ENCODE measurements at places on chromosomes 5 and 9.

- peak; percentile 13 for DNase-seq
Observed at GRCh38 chr5:7763621-7764072, 87.3 kb downstream of the CFAP90 start.

DNA sequence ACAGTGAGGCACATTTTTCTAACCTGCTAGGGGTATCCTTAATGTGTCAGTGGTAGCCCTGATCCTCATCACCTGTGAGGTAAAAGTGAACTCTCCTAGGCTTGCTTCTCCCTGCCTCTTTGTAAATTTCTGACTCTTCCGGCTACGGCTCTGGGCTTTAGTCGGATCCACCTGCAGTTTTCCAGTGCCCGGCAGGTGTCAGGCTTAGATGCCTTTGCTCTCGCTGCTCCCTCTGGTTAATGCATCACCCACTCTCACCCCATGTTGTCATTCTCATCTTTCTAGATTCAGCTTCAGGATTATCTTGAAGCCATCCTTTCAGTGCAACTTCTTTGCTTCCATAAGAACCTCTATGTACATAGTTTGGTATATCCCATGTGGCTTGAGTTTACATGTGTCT is 3.6 kb downstream of the CEP78 start:
- no peak for DNase-seq

DNA sequence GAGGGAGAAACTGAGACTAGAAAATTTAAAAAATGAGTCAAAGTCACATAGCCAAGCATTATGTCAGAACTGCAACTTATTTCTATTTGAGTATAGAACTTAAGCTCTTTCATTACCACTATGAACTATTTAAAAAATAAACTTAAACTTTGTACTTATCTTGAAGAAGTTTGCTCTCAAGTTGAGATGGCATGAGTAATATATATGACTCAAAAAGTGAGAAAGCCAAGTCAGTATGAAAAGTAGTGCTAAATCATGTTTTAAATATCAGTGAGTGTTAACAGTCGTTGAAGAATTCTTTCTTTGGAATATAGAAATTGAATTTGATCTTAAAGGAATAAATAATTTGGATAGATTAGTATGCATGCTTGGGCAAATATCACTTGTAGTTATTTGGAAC is 36.3 kb upstream of the CDH10 start:
- DNase-seq = no peak

DNA sequence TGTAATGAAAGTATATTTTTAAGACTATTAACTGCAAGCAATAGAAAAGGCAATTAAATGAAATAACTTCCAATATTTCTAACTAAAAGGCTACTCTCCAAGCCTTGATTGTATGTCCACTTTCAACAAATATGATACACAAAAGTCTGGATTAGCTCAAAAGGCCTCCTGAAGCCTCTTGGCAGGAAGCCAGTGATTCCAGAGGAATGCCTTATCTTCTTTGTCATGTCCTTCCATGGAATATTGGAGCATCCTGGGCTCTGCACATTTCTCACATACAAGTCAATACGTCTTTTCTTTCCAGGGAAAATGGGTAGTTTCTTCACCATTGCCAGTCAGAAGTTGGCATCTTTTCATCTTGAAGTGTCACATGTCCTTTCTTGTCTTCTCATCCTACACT is 357.8 kb downstream of the KDM4C start:
- DNase-seq = no peak

GRCh38 chr5:14183187-14183939 is 40.2 kb downstream of the TRIO start:
- DNase-seq = no peak

DNA sequence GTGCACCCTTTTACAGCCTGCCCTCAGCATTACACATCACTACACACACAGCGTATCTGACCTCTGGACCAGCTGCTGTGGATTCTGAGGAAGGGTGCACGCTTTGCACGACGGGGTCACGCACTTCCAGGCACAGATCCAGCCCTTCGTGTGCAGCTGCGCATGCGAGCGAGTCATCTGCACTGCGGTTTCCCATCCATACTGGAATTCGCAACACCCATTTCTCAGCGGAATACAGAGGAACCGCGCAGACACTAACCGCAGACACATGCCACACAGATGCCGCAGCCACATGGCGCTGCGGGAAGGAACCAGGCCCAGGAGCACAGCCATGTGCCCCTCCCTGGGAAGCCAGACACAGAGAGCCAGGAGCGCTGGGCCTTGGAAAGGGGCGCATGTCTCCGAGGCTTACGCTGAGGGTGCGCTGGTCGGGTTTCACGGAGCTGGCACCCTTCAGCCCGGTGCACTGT is 43.5 kb downstream of the PNPLA7 start:
- DNase-seq = no peak

GRCh38 chr9:69018737-69019136 is 4.8 kb upstream of the PRKACG start:
- DNase-seq = no peak

GRCh38 chr5:84718377-84718776 is 333.7 kb upstream of the EDIL3 start:
- no peak for DNase-seq

GRCh38 chr5:135457424-135458071 is 5.4 kb upstream of the TIFAB start:
- DNase-seq = no peak

GRCh38 chr5:28265877-28266276 is 1227.5 kb upstream of the CDH9 start:
- DNase-seq = no peak

DNA sequence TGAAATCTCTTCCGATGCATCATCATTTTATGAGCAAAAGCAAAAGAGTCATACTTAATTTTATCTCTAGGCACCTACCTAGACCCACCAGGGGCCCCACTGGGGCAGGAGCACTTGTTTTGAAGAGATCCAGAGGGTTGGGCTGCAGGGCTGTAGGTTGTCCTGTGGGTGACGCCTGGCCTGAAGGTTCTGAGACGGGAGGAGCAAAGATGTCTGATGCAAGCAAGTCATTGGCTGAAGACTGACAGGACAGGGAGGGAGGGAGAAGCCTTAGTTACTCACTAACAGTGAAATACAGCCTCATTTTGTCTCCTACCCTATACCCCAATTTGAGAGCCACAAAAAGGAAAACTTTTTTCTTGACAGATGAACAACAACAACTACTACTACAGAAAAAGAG is 17.1 kb upstream of the C9 start:
- DNase-seq = no peak

GRCh38 chr9:19456996-19457692 is 48.3 kb downstream of the ACER2 start:
- DNase-seq = peak; percentile 55

DNA sequence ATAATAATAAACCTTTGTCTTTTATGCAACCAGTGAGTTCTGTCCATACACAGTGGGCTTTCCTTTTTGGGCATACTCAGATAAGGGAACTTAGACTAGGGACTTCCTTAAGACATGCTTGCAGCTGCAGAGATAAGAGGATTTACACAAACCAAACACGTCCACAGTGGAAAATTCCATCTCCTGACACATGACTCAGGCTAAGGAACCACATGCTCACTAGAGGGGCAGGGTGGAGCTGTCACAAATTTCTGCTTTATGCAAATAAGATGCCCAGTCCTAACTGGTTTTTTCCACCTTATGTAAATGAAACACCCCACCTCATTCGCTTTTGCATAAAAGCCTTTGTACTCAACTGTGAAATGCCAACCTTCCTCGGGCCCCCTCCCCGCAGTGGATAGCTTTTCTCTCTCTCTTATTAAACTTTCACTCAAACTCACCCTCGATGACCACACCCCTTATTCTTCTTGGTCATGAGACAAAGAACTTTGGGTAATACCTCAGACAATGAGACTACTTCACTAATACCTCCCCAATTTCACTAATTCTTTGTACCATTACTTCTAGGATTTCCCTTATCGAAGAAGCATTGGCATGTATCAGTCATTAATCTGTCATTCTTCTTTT is 170.3 kb upstream of the FTMT start:
- no peak for DNase-seq

GRCh38 chr5:142770650-142771609 is 753 bp downstream of the ARHGAP26 start:
- DNase-seq = peak; percentile 42

DNA sequence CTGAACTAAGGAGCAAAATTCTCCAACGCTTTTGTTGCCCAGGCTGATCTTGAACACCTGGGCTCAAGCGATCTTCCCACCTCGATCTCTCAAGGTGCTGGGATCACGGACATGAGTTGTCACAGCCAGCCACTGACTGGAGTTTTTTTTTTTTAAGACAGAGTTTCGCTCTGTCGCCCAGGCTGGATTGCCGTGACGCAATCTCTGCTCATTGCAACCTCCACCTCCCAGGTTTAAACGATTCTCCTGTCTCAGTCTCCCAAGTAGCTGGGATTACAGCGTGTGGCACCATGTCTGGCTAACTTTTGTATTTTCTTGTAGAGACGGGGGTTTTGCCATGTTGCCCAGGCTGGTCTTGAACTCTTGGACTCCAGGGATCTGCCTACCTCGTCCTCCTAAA is 58.2 kb downstream of the EHMT1 start:
- no peak for DNase-seq

- DNase-seq = no peak
Observed at GRCh38 chr5:76365561-76365960, 37.5 kb upstream of the IQGAP2 start.

GRCh38 chr9:20022410-20022809 is 233.6 kb upstream of the SLC24A2 start:
- DNase-seq = no peak

DNA sequence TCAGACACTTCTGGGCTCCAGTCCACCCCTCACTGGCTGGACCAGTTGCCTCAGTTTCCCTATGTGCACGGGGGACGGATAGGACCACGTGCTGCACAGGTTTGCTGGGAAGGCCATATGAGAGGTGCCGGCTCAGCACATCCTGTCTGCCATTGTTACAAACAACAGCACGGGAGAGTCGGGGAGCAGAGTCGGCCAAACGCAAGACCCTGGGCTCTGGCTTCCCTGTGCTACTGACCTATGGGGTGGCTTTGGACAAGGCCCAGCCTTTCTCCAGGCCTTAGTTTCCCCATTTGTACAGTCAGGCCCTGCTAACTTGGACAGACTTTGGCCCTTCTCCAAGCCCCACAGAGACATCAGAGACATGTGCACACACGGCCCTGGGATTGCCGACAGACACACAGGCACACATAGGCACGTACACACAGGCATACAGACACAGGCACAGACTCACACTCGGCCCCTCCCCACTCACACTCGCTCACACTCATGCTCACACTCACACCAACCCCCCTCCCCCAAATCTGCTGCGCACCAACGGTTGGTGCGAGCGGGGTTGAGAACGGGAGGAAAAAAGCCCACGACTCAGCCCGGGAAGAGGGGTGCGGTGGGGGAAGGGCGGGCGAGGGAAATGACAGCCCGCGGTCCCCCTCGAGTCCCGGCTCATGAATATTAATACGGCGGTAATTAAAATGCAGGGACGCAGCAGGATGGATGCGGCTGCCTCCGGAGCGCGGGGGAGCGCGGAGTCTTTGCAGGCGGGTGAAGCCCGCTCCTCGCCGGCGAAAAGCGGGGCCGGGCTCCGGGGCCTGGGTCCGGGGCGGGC is 133.0 kb downstream of the C9orf50 start:
- DNase-seq = no peak

GRCh38 chr5:141517880-141518617 is 29.2 kb downstream of the PCDHGC5 start:
- no peak for DNase-seq

- DNase-seq = no peak
Observed at GRCh38 chr9:89880721-89881120, 275.9 kb downstream of the GADD45G start.

GRCh38 chr9:120358877-120359276 is 221.1 kb downstream of the CDK5RAP2 start:
- DNase-seq = no peak

GRCh38 chr5:36422952-36423351 is 121.2 kb upstream of the RANBP3L start:
- DNase-seq = no peak

DNA sequence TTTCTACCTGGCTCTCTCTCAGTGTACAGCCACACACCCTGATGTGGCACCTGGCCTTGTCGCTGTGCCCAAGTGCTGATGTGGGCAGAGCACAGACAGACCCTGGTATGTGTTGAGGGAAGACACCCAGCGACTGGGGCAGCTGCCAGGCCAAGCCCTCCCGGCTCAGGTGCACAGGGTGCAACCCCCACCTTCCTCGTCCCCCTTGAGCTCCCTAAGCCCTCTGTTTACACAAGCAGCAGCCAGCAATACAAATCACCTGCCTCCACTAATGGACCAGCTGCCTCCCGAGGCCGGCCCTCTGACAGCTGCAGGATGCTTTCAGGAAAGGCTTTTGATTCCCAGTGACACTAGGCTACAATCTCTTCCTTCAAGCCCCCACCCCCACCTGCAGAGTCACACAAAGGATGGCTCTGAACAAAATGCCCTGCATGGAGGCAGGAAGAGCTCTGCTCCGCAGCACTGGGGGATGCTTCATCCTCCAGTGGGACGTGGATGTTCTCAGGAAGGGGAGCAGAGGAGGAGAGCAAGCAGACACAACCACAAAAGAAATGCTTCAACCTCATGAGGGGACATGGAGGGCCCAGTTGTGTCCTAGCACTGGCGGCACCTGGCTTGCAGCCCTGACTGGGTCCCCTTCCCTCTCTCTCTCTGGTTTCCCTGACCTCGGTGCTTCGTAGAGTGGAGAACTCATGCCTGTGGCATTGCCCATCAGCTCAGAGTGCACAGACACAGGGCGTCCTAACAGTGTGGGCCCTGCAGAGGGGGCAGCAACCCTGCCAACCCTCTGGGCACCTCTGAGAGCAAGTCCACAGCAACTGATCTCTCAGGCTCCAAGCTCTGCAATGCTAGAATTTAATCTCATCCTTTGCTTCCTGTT is 140.8 kb downstream of the BARX1 start:
- DNase-seq = no peak

DNA sequence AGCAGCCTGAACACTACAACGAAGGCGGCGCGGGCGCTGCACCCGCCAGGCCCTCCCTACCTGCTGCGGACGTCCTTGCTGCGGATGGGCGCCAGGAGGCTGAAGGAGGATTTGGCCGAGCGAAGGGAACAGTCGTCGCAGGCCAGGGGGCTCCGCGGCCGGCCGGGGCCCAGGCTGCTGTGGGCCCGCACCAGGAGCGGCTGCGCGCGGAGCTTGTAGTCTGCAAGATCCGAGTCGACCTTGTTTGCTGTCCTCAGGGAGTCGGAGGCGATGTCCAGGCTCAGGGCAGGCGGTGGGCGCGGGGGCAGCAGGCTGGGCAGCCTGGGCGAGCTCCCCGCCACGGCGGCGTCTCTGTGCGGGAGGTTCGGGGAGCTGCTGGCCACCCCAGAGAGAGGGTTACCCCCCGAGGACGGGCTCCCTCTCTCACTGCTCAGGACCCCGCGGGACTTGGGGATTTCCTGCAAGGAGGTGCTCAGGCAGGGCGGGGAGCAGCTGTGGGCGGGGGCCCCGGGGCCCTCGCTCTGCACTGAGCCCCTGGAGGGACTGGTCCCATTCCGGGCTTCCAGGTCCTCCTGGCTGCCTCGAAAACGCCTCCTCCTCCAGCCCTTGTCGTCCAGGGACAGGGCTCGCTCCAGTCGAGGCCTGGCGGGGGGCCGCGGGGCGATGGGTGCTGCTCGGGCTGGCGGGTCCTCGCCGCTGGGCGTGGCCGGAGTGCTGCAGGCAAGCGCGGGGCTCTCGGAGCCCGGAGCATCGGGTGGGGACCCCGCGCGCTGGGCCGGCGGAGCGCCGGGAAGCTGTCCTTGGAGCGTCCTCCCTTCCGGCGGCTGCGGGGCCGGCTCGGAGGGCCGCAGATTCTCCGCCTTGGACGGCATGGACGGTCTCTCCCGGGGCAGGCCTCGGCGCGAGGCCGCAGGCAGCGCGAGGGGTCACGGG is 831 bp downstream of the INPP5E start:
- no peak for DNase-seq

GRCh38 chr5:56763182-56763581 is 52.2 kb upstream of the MAP3K1 start:
- DNase-seq = no peak

Data from hippocampal formation (tissue), 2 donors.